Activated CD8-positive, alpha-beta T cell treated with anti-CD3 and anti-CD28 coated beads for 36 hours (primary cell): ENCODE measurements at places on chromosomes 5 and 9.

DNA sequence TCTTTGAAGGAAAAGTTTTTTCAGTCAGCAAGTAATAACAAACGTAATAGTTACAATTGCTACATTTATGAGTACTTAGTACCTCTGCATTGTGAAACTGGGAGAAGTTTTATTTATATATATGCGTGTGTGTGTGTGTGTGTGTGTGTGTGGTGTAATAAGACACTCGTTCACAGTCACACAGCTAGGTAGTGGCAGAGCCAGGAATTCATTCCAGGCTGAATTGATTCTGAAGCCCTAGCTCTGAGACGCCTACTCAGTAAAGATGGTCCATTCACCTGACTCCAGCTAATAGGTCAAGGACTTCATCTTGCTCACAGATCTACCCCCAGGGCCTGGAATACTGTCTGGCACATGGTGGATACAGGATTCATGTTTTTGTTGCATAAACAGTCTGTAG is 13.6 kb upstream of the CAST start:
- H3K36me3 ChIP-seq = no peaks in the 10 kb centered on the region
- peaks cover 4% of the 10 kb centered on the region for H3K4me1 ChIP-seq
- peaks cover 7% of the 10 kb centered on the region for H3K27me3 ChIP-seq

DNA sequence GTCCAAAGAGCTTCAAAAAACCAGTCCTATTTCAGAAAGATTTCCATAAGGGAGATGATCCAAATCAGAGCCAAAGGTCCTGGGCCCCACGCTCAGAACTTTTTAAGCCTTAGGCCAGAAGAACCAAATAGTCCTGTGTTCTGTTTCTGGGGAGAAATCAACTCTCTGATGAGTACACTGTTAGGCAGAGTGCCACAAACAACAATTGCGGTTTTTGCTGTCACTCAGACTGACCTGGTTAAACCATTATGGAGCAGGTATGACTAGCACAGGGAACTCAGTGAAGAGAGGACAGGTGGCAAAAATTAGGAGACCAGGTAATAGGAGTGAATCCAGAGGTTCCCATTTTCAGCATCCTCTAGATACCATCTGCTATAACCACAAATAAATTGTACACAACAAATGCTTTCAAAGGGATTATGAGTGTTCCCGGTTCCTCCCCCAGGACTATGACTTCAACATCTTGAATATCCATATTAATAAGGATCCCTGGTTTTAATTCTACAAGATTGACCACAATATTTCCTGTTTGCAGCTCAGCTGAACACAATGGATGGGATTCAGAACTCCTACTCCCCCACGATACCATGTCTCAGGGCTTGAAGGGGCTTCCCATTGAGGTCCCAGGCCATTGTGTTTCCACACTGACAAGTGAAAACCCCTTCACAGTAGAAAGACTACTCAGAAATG is 52.1 kb upstream of the FREM1 start:
- H3K27ac ChIP-seq = no peak overlapping the region
- H3K36me3 ChIP-seq = no peaks in the 10 kb centered on the region
- DNase-seq = no peak

DNA sequence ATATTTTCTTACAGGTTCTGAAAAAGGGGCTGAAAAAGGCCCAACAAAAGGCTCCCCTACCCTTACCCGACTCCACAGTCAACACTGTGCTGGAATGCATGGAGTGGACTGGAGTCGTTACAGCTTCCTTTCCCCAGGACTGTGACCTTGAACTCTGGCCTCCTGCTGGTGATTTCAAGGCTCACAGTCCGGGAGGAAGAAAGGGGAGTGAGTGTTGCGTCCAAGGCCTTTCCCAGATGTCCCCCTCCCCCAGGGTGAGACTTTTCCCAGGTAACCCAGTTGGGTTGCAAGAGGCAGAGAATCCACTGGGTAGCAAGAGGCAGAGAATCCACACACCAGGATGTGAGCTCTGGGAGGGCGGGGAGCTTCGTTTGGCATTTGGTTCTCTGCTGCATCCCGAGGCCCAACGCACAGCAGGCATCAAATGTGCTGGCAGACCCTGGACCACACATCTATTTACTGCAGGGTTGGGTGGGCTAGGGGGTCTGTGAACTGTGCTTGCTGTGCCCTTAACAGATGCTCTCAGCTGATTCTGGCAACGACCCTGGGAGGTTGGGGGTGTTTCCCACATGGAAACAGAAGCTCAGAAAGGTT is 37.5 kb downstream of the FABP6 start:
- H3K27me3 ChIP-seq = no peaks in the 10 kb centered on the region
- H3K36me3 ChIP-seq = no peaks in the 10 kb centered on the region
- no peak for DNase-seq
- peaks cover 7% of the 10 kb centered on the region for H3K4me1 ChIP-seq

GRCh38 chr9:26637101-26637500 is 255.5 kb downstream of the CAAP1 start:
- H3K36me3 ChIP-seq = no peaks in the 10 kb centered on the region
- H3K4me1 ChIP-seq = no peaks in the 10 kb centered on the region
- no peak for DNase-seq
- no peak overlapping the region for H3K27ac ChIP-seq
- H3K27me3 ChIP-seq = no peaks in the 10 kb centered on the region

DNA sequence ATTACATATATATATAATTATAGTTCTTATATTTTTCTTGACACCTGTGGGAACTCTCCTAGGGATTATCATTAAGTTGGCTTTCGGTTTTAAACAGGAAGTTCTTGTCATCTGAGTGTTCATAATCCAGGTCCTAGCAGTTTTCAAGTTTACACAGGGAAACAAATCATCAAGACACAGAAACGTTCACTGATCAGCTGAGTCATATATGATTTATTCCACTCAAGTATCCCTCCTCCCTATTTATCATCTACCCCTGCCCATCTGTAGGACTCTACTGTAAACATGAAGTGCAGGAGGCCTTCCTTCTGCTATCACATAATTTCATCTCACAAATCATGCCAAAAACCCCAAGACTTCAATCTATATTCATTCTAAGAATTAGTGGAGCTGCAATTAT is 6.3 kb downstream of the SLC25A51 start:
- no peak for DNase-seq
- no peaks in the 10 kb centered on the region for H3K27me3 ChIP-seq
- H3K4me3 ChIP-seq = no peak overlapping the region
- peak overlapping the region; percentile 68 for H3K27ac ChIP-seq
- H3K4me1 ChIP-seq = peaks cover 15% of the 10 kb centered on the region

- peak overlapping the region; percentile 87 for H3K4me3 ChIP-seq
- peak; percentile 27 for DNase-seq
- peaks cover 37% of the 10 kb centered on the region for H3K4me1 ChIP-seq
- H3K27me3 ChIP-seq = peaks cover 16% of the 10 kb centered on the region
- H3K36me3 ChIP-seq = no peaks in the 10 kb centered on the region
Measured at GRCh38 chr9:21558615-21559401, 76.7 kb upstream of the IFNE start.

- H3K27ac ChIP-seq = no peak overlapping the region
- DNase-seq = no peak
- no peaks in the 10 kb centered on the region for H3K4me1 ChIP-seq
- H3K36me3 ChIP-seq = no peaks in the 10 kb centered on the region
Measured at GRCh38 chr9:12876872-12877271, 102.1 kb downstream of the LURAP1L start.

DNA sequence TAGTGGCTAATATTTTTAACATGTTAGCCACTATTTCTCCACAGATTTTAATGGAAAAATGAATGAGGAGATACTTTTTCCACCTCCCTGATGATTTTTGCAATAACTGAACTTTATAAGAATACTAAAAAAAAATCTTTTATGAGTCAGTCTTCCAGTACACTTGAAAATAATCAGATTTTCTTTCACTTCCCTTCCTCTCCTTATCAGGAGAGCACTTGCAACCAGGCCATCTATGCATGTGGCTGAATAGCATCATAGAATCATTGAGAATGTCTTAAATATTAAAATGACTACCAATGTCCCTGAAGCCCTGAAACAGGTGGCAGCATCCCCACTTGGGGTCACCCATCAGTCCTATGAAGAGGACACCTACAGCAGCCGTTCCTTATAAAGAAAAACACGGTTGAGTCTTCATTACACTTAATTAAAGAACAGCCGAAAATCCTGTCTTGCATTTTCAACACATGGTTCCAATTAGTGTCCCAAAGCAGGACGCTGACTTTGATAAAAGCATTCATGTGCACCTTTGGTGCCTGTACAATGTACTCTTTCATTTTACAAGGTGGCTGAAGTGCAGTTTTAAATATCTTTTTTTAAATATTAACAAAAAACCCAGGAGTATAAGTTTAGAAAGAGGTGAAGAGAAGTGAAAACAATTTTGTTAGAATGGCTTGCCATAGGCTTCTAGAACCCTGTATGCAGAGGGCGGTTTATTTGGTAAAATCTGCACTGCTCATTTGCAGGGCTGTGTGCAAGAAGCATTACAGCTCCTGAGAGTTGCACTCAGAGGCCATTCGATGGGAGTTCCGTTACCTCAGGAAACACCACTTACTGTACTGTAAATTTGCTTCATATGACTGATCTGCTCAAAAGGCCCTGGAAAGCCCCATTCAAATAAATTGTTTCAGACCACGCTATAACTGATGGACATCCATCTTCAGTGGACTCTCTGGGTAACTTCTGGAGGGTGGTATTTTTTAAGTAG is 106.9 kb upstream of the VCAN start:
- no peak overlapping the region for H3K4me3 ChIP-seq
- no peaks in the 10 kb centered on the region for H3K4me1 ChIP-seq
- H3K36me3 ChIP-seq = no peaks in the 10 kb centered on the region
- no peak for DNase-seq

DNA sequence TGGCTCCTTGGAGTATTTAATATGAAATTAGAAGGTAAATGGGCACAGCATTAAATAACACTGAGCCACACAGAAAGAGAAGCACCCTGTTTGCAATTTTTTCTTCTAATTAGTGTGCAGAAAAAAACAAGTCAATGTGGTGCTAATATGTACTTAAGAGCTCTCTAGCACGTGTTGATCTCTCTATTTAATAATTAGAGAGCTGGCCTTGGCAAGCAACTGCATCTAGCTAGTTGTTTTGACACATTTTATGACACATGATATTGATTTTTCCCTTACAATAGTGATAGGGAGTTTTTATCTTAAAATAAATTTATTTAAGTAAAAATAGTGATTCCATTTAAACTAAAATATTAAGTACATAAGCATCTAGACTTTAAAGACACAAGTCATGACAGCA is 54.5 kb upstream of the NUDT12 start:
- H3K4me3 ChIP-seq = no peak overlapping the region
- H3K27me3 ChIP-seq = no peaks in the 10 kb centered on the region
- H3K4me1 ChIP-seq = no peaks in the 10 kb centered on the region
- no peaks in the 10 kb centered on the region for H3K36me3 ChIP-seq
- H3K27ac ChIP-seq = no peak overlapping the region

GRCh38 chr9:132299221-132299620 is 55.6 kb downstream of the SETX start:
- no peak overlapping the region for H3K4me3 ChIP-seq
- H3K27me3 ChIP-seq = no peaks in the 10 kb centered on the region
- H3K36me3 ChIP-seq = peaks cover 51% of the 10 kb centered on the region
- no peak overlapping the region for H3K27ac ChIP-seq

DNA sequence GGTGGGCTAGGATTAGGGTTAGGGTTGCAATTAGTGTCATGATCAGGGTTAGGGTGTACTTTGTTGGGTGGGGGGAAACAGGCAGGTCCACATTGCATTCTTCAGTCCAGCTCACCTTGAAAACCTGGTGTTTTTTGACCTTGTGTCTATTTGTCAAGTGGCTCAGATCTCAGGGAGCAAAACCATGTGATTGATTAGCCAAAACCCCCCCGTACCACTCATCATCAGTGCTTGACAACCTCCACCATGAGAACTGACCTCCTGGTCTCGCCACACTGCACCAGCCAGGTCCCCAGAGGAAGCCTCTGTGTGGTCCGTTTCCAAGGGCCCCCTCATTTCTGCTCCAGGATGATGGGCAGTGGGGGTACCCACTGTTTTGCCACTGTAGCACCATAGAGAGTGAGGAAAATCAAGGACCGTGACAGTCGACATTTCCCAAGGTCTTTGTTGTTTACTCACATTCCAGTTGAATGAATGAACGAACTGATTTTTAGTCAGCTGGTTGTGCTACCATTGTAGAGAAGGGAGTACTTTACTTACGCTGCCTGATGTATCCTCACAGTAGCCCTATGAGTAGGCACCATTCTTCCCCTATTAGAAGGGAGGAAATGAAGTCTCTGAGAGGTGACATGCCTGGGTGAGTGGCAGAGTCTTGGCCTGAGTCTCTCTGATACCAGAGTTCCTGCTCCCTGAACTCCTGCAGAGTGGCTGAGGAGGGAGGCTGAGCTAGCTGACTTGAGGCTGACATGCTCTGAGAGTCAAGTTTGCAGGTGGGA is 84.8 kb downstream of the RAD23B start:
- no peak overlapping the region for H3K27ac ChIP-seq
- no peak overlapping the region for H3K4me3 ChIP-seq
- no peaks in the 10 kb centered on the region for H3K36me3 ChIP-seq
- no peak for DNase-seq
- H3K4me1 ChIP-seq = no peaks in the 10 kb centered on the region

DNA sequence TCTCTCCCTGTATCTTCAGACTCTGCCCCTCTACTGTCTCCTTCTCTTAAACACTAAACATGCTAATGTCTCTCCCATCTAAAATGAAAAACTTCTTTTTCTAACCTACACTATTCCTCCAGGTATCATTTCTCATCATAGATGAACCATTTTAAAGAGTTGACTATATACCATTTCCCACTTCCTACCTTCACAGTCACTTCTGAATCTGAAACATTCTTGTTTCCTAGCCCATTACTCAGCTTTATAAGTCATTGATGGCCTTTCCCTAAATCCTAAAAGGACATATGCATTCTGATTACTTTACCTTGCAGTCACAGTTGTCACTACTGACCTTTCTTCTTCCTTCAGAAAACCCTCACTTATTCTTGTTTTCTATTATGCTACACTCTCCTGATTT is 118.2 kb downstream of the SSBP2 start:
- peaks cover 5% of the 10 kb centered on the region for H3K4me1 ChIP-seq
- peaks cover 12% of the 10 kb centered on the region for H3K36me3 ChIP-seq
- no peak overlapping the region for H3K27ac ChIP-seq
- DNase-seq = no peak
- no peak overlapping the region for H3K4me3 ChIP-seq
- H3K27me3 ChIP-seq = no peaks in the 10 kb centered on the region

GRCh38 chr9:136138566-136138965 is 19.9 kb upstream of the TMEM250 start:
- no peaks in the 10 kb centered on the region for H3K36me3 ChIP-seq
- H3K27ac ChIP-seq = no peak overlapping the region
- no peaks in the 10 kb centered on the region for H3K4me1 ChIP-seq

DNA sequence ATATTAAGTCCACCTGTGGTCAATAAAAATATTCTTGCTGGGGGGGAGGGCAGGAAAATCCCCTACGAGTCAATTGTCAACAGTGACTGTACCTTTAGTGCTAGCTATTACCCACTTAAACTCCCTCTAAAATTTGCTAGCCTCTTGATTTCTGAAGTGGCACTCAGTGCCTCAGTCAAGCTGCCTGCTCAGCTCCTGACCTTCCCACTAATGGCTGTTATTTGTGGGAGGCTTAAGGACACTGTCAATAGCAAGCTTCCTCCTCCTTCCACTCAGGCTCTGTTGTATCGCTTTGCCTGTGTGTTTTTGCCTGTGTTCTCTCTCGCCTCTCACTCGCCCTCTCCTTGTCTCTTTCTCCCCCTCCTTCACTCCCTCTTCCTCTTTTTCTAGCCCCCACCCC is 140.8 kb downstream of the BNC2 start:
- no peak for DNase-seq
- H3K36me3 ChIP-seq = no peaks in the 10 kb centered on the region
- H3K4me1 ChIP-seq = peaks cover 7% of the 10 kb centered on the region
- no peak overlapping the region for H3K27ac ChIP-seq
- no peak overlapping the region for H3K4me3 ChIP-seq

- H3K4me1 ChIP-seq = no peaks in the 10 kb centered on the region
- H3K4me3 ChIP-seq = no peak overlapping the region
- H3K36me3 ChIP-seq = no peaks in the 10 kb centered on the region
- no peak overlapping the region for H3K27ac ChIP-seq
- H3K27me3 ChIP-seq = no peaks in the 10 kb centered on the region
- DNase-seq = no peak
Measured at GRCh38 chr5:94240596-94240992, 377.8 kb downstream of the KIAA0825 start.
